ENCODE measurements at places on chromosomes 5 and 9.

DNA sequence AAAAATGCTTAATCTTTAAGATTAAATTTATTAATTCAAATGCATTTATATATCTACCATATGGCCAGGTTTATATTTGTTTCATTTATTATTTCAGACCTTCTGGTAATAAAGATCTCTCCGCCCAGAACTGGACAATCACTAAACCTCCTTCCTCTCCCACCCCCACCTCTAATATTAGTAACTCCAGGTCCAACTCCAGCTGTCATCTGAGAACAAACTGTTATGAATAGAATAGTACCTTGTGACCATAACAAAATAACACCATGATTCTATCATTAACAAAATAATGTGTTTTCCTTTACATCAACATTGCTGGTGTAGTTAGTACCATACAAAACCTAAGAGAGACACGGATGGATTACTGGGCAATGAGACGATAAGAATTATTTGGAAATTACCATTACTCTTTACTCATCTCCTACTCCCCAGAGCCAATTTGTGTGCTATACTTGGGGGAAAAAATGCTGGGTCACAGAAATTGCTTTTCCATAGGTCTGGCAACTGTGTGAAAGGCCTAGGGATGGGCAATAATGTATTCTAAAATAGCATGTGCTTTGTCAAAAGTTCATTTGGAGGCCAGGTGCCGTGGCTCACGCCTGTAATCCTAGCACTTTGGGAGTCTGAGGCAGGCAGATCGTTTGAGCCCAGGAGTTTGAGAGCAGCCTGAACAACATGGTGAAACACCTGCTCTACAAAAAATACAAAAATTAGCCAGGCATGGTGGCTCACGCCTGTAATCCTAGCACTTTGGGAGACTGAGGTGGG is 186.1 kb downstream of the ENC1 start:
- no peak for DNase-seq

DNA sequence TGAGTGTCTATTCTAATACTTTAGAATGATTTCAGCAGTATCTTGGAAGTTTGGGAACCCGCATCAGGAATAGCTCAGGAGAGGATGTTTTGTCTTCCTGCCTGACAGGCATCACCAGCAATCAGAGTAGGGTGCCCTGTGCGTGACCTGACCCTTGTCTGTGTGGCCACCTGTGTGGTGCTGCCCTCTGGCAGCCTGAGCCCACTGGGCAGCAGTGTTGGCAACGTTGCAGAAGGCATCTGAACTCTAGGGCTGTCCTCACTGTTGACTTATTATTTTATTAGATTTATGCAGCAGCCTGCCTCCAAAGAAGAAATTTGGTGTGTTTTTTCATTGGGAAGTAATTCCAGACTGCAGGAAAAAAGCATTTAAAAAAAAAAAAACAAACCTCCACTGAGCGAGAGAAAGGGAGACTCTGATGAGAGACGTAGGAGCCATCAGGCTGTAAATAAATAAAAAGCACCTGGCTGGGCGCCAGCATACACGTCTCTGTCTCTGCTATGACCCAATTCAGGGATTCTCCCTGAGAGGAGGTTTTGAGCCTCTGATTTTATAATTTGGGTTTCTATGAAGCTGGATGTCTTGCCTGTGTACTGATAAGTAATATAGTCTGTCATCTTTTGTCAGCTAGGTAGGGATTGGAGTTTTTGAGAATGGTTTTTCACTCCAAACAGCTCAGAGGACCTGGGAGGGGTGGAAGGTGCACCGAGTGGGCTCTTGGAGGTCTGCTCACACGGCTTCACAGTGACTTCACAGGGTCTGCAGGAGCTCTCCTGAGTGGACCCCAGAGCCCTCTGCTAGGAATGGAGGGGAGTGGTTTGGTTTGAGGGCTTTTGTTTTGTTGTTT is 49.0 kb downstream of the FAM78A start:
- DNase-seq, result no peak

DNA sequence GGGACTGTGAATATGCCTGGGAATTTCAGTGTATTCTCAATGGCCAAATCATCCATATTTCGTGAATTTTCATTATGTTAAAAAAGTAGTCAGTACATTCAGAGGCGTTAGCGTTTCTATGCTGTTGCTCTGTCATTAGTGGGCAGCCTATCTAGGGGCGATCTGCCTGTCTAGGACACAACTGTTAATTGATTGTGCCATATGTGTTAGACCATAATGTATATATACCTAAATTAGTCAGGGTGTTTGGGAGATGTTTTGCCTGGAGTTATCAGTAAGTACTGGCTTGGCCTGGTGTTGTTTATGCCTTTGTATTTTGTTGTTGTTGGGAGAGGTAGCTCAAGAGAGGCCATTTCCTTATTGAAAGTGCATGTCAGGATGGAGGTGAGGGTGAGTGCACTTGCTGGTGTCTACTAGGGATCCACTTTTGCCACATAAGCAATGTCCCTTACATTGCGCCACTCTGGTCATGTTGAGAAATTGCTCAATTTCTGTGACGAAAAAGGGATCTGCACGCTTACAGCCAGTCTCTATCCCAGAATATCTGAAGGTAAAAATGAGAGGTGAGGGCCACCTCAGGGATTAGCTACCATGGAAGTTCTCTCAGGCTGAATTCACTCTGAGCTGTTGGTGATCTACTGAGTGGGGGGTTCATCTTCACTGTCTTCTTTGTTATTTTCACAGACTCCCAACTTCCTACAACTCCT is 123.3 kb downstream of the ST8SIA4 start:
- DNase-seq, result no peak

- no peak for DNase-seq
Measured at GRCh38 chr5:83022334-83022733, 54.9 kb downstream of the TMEM167A start.

DNA sequence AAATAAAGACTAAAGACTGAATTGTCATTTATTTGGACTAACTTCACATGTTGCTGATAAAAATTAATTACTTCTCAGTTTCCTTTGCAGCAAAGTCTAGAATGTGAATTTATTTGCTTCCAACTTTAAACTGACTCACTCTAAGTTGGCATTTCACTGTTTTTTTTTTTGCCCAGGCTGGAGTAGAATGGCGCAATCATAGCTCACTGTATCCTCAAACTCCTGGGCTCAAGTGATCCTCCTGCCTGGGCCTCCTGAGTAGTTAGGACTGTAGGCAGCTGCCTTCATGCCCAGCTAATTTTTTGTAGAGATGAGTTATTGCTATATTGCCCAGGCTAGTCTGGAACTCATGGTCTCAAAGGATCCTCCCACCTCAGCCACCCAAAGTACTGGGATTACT is 3.5 kb downstream of the CCNB1 start:
- DNase-seq, result no peak

Data from bronchial epithelial cell (primary cell).